Right cardiac atrium (tissue), 5 donors: ENCODE measurements at places on chromosomes 4 and X.

- DNase-seq, result no peak
Measured at GRCh38 chrX:49959602-49960001, 37.2 kb downstream of the CLCN5 start.

DNA sequence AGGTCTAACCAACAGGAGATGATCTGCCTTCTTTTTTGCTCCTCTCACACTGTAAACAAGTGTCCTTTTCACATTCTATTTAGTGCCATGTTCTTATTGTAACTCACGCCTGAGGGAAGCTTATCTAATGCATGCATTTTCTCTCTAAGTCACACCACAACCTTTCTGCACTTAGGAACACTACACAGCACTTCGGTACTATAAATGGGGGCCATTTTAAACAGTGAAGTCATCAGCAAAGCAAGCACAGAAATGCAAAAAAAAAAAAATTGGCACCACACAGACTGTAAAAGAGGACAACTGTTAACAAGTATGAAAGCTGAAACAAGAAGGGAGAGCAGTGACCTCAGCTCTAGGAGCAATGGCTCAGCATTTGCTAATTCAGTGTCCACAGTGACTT is 45.2 kb downstream of the PRSS12 start:
- no peak for DNase-seq

DNA sequence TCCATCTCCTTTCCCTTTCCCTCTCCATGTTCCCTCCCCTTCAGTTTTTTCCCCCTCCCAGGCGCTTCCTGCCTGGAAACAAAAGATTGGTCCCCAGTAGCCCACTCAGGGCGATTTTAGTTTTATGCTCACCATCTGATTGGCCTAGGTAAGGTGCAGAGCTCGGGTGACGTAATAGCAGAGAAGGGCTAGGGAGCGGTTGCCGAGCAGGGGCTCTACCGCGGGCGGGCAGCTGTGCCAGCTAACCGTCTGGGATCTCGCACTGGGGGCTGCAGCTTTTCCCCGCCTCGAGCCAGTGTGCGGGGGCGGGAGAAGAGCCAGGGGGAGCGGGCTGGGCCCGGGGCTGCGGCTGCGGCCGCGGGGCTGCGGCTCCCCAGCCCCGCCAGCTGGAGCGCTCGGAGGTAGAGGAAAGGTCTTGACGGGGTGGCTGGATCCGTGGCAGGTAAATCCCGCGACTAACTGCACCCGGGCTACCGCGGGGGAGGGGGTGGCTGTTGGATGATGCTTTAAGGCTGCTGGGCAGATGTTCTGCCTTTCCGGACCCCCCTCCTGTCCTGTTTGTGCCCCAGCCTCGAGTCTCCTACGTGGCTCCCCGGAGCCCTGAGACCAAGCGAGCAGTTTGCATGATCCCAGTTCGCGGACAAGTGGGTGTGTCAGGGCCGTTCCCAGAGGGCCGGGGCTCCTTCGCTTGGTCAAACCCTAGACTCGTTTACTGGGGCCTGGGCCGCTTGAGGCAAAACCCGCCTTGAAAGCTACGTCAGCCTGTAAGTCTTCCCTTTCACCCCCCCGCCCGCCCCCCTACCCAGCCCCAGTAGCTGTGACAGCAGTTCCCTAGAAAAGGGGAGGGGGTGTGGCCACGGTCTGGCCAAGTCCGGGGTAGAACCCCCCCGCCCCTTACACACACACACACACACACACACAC is at the start of gene PAK3:
Gene PAK3 (plus strand): TSS at position 218 of the 922 bp plus-strand sequence. CDS start 26,913 bp downstream, outside the sequence.
- DNase-seq, result peak; percentile 61

GRCh38 chr4:110628663-110629213 is 5.9 kb upstream of the PITX2 start:
- no peak for DNase-seq

DNA sequence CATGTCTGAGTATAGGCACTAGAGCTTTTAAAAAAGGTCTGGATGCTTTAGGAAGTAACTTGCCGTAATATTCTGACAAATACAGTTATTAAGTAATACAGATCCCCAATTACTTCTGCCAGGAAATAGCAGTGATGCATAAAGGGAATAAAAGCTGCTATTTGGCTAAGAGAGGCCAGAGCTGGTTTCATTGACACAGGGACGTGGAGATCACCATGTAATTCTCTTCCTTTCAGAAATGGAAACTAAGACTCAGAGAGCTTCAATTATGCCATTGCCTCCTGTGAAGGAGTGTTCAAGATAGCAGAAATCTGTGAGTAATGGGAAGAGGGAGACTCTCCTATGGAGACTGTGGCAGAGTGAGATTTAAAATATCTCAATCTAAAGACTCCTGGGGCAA is 238.1 kb downstream of the SLITRK2 start:
- DNase-seq, result no peak

DNA sequence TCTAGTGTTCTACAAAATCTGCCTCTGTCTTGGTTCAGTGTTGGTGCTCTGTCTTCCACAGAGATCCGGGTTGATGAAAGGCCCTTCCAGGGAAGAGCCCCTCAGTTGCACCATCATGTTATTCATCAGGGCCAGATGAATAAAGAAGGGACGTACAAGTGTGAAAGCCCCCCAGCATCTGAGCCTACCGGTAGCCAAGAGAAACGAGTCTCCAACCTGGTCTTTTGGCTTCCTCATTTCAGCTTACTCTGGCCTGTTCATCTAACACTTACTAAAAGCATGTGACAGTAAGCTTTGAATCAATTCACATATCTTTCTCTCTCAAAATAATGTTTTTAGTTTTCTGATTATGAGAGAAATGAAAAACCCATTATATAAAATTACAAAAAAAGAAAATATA is 19.2 kb downstream of the MEPE start:
- no peak for DNase-seq

DNA sequence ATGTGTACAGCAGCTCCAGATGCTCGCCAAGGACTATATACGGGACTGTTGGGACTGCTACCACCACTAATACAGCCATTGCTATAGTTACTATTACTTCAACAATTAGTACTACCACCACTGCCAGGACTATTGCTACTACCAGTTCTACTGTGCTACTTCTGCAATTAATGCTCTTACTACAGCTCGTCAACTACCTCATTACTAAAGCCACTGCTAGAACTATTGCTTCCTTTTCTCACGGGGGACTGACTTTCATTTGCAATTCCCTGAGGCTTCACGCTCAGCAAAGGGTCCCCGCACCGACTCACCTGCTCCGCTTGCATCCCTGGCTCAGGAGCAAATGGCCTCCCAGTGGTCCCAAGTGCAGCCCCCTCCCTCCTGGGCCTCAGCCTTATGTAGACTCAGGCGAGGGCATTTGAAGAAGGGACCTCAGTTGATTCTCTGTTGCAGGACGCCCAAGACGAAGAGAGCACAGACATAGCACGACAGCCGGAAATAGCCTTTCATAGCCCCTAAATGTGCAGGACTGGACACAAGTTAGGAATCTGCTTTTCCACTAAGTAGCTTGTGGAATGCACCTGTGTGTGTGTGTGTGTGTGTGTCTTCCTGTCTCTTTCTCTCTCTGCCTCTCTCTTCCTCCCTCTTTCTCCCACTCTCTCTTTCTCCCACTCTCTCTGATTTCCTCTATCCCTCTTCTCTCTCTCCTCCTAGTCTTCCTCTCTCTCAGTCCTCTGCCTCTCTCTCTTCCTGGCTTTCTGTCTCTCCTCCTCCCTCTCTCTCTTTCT is 294.8 kb downstream of the ASMT start:
- DNase-seq, result no peak

GRCh38 chr4:168631241-168632162 is 134.7 kb downstream of the PALLD start:
- peak; percentile 87 for DNase-seq

GRCh38 chrX:155896512-155896911 is 15.4 kb downstream of the VAMP7 start:
- no peak for DNase-seq

DNA sequence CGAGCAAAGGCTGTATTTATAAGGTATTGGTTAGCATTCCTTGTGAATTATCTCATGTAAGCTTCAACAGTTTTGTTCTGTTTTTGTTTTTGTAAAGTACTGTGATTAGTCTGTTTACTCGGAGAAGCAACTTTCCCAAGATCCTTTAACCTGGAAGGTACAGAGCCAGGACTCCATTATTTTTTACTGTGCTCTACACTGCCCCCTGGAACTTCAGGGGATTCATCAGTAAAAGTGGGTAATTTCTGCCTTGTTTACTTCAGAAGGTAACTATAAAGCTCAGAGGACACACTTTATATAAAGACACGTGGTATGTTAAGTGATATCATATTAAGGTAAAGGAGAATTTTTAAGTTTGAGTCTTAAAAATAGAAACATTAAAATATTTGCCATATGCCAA is 124.9 kb downstream of the IQCM start:
- DNase-seq, result no peak

GRCh38 chrX:19563746-19564145 is 48.4 kb upstream of the MAP3K15 start:
- no peak for DNase-seq

GRCh38 chrX:69386681-69387080 is 117.4 kb upstream of the NALF2 start:
- DNase-seq, result no peak

GRCh38 chrX:82384401-82384800 is 1123.7 kb upstream of the POU3F4 start:
- no peak for DNase-seq

- DNase-seq, result no peak
Measured at GRCh38 chr4:160180211-160180610, 1077.3 kb downstream of the RAPGEF2 start.
